ENCODE measurements at places on chromosomes 16 and 17.

GRCh38 chr16:64437706-64438324, 684.0 kb downstream of the CDH11 start:
- no peak for DNase-seq

- DNase-seq: no peak
Measured at GRCh38 chr17:74387365-74388218, 20.3 kb downstream of the GPR142 start.

DNA sequence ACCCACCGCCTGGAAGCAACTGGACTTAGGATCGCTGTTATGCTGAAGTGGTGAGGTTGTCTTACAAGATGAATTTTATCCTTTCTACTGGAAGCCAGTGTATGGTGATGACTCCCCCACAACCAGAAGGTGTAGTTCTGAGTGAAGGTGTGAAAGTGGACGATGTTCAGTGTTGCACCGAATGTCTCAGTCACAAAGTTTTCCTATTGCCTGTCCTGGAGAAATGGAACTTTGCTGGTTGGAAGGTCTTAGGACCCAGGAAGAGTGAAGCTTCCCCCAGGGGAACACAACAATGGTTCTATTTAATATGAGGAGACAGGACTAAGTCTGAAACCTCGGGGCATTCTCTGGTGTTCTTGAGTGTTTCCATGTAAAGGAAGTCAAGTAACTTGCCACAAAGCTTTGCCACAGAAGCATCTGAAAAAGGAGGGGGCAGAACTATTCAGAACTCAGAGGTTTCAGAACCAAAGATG, 44.2 kb downstream of the USP22 start:
- no peak for DNase-seq

GRCh38 chr17:38562903-38563302, 42.8 kb downstream of the SRCIN1 start:
- no peak for DNase-seq

GRCh38 chr16:87461466-87461991, 31.3 kb downstream of the ZCCHC14 start:
- DNase-seq: no peak

- DNase-seq: no peak
Measured at GRCh38 chr16:85574672-85575475, 38.2 kb upstream of the GSE1 start.

GRCh38 chr17:38922538-38923297, 2.7 kb upstream of the LASP1NB start:
- no peak for DNase-seq

- no peak for DNase-seq
Measured at GRCh38 chr17:50396261-50397110, 837 bp downstream of the LRRC59 start.

GRCh38 chr17:18910881-18911280, 41.1 kb upstream of the SLC5A10 start:
- no peak for DNase-seq

- no peak for DNase-seq
Measured at GRCh38 chr16:2954656-2955381, 9.3 kb upstream of the KREMEN2 start.
